ENCODE measurements at places on chromosomes 7 and 10. TPM values are rescaled to one million over a fixed set of nuclear protein-coding genes. Genes with fewer than 3 reads are reported as not detected.

FOXI2 gene
- total RNA-seq: 0.23 TPM

PDE1C gene
- total RNA-seq: 2.4 TPM

SLIT1 gene
- 0.40 TPM for total RNA-seq

CCDC126 gene
- 11.5 TPM for total RNA-seq

ANKRD30A gene
- not detected for total RNA-seq

PYROXD2 gene
- 23.1 TPM for total RNA-seq

GSDME gene
- total RNA-seq: 15.7 TPM

PCLO gene
- 7.4 TPM for total RNA-seq

RARRES2 gene
- total RNA-seq: 143 TPM

NACAD gene
- total RNA-seq: 4.9 TPM

AGAP9 gene
- 10.8 TPM for total RNA-seq

ICA1 gene
- 26.4 TPM for total RNA-seq

GAD2 gene
- total RNA-seq: not detected

ITPRID1 gene
- 0.43 TPM for total RNA-seq

MRPL43 gene
- 104 TPM for total RNA-seq

IFIT1B gene
- not detected for total RNA-seq

AGR3 gene
- 50.9 TPM for total RNA-seq

SPDYE9 gene
- not detected for total RNA-seq

PNLIPRP1 gene
- total RNA-seq: 2.1 TPM

EPHA1 gene
- 38.0 TPM for total RNA-seq

OGDHL gene
- total RNA-seq: 5.3 TPM

Data from mucosa of gallbladder (tissue), 1 donor.